ENCODE measurements at places on chromosomes 12 and 14.

DNA sequence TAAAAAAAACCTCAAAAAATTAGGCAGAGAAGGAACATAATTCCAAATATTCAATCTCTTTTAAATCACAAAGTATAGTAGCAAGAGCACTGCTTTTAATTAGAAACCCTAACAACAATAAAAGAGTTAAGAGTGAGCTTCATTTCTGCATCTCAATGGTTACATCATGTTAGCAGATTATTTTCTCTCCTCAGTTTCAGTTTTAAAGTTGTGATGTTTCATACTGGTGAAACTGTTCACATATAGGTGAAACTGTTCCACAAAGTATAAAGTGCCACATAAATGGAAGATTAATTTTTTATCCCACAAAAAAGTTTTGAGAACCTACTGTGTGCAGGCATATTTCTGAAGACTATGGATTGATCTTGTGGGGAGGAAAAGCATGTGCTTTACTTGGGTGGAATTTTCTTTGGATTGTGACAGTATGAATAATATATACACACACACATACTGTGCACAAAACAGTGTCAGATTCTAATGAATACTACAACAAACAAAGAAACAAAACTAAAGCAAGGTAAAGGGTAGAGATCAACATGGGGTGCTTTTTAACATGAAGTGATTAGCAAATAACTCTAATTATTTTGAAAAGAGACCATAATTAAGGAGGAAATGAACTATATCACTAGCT is 17.1 kb downstream of the LUM start:
- DNase-seq: no peak

GRCh38 chr12:1463073-1463905 is 131.1 kb downstream of the FBXL14 start:
- DNase-seq: no peak

DNA sequence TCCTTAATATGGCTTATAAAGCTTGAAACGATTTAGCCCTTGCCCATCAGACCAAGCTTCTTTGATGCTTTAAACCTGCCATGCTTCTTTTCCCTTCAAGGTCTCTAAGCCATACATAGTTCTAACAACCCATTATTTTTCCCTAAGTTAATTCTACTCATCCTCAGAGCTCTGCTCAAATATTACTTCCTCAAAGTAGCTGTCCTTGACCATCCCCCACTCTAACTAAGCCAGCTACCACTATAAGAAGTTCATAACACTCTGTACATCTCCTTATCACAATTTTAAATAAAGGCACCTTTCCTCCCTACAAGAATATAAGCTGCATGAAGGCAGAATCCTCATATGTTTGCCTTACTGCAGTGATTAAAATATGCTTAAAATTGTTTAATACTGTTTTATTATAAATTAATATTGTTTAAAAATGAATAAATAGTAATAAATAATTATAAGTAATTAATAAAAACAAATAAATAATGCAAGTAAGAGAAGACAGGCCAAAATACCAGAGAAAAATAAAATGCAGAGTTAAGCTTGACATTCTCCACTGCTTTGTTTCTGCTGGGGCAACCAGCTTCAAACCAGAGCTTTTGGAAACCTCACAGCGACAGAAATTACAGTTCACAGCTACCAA is 76.8 kb downstream of the NUMB start:
- DNase-seq: no peak

- no peak for DNase-seq
Measured at GRCh38 chr12:119373001-119373400, 38.5 kb downstream of the CCDC60 start.

GRCh38 chr12:47102845-47103651 is 23.3 kb upstream of the AMIGO2 start:
- DNase-seq: no peak
